ENCODE measurements at places on chromosomes 2 and 18.

- no peak for DNase-seq
Observed at GRCh38 chr2:9037166-9037565, 33.7 kb upstream of the MBOAT2 start.

DNA sequence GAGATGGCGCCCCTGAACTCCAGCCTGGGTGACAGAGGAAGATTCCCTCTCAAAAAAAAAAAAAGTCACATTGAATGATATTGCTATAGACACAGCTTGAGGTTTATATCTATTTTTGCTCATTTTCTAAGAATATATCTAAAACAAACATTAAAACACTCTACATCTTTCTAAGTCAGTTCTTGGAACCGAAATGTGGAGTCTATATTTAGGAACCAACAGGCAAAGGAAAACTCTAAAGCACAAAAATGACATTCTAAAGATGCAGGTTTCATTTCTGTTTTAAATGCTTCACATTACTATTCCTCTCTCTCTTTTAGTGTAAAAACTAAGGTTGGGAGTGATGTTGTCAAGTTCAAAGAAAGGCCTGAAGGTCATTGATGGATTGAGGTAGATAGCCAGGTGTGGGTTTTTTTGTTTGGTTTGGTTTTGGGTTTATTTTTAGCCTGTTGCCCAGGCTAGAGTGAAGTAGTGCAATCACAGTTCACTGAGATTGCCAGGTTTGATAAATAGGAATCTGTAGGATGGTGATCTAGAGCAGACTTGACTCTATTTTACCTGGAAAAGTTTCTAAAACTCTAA is 194.0 kb upstream of the RBBP8 start:
- no peak for DNase-seq

GRCh38 chr18:59918320-59918755 is 18.5 kb downstream of the PMAIP1 start:
- DNase-seq = no peak

DNA sequence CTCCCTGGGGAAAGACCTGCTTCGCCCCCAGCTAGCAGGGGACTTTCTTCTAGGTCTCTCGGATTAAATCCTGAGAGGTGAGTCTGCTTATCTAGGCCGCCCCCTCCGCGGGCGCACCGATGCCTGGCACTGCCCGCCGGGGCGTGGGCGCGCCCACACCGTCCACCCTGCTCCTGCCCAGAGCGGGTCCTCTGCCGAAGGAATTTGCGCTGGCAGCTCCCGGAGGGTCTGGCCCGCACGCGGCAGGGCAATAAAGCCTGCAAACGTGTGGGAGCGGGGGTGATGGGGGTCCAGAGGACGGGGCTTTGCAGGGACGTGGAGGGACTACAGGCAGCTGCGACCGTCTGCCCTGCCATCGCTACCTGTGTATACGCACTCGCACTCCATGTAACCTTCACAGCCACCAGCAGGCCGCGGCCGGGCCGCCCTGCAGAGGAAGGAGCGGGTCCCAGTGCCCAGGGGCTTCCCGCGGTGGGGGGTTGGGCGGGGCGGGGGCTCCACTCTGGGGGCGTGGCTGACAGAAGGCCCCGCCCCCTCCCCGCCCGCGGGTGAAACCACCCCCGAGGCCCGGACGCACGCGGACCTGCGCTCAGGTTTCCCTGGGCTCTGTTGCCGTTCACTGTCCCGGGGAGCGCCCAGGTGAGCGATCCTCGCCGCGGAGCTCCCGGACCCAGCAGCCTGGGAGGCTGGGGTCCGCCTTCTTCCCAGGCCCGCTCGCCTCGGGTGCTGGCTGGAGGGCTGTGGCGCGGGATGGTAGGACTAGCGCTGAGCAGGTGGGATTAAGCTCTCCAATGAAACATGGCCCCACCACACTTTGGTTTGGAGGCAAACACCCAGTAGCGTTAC is 174.5 kb upstream of the HS6ST1 start:
- DNase-seq = no peak

- DNase-seq = no peak
Observed at GRCh38 chr2:74524955-74525716, 895 bp downstream of the DQX1 start.

DNA sequence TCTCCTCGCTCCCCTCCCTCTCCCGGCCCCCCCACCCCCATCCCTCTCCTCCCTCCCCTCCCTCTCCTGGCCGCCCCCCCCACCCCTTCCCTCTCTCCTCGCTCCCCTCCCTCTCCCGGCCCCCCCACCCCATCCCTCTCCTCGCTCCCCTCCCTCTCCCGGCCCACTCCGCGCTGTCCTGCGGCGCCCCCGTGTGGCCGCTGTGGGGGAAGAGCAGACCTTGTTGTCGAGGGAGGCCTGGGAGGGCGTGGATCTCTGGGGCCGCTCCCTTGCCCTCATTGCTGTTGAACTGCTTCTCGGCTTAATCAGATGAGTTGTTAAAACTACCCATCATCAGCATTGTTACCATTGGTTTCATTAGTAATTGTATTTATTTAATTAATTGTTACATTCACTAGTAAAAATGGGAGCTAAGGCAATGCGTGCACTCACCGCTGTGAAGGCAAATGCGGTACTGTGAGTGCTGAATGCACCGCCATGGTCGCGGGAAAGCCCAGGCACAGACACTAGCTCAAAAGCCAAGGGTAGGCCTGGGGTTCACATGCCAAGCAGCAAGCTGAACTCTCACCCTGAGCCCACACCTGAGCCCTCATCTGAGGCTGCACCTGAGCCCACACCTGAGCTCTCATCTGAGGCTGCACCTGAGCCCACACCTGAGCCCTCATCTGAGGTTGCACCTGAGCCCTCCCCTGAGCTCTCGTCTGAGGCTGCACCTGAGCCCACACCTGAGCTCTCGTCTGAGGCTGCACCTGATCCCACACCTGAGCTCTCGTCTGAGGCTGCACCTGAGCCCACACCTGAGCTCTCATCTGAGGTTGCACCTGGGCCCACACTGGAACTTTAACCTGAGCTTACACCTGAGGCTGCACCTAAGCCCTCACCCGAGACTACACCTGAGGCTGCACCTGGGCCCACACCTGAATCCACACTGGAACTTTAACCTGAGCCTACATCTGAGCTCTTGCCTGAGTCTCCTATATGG is 8.8 kb downstream of the RTP5 start:
- peak; percentile 81 for DNase-seq

GRCh38 chr18:45056926-45057325 is 376.2 kb downstream of the SETBP1 start:
- no peak for DNase-seq

- DNase-seq = peak; percentile 67
Observed at GRCh38 chr2:25825238-25825637, 53.0 kb downstream of the ASXL2 start.

All from activated CD4-positive, alpha-beta T cell treated with anti-CD3 and anti-CD28 coated beads, Interleukin-2, Interleukin-4, amounts not matched to agents 100 ng/mL and 50 ng/mL, durations not matched to agents 16 hours and 8 hours (primary cell).